Stimulated activated CD8-positive, alpha-beta memory T cell treated with anti-CD3 and anti-CD28 coated beads, Interleukin-4, amount 100 ng/mL, for 1 hour (primary cell): ENCODE measurements at places on chromosomes 1 and 21.

- DNase-seq = no peak
These were observed 167.2 kb downstream of the APP start for GRCh38 chr21:26003404-26003803.

- DNase-seq = no peak
These were observed 23.8 kb upstream of the LDLRAP1 start for GRCh38 chr1:25519624-25520023.

DNA sequence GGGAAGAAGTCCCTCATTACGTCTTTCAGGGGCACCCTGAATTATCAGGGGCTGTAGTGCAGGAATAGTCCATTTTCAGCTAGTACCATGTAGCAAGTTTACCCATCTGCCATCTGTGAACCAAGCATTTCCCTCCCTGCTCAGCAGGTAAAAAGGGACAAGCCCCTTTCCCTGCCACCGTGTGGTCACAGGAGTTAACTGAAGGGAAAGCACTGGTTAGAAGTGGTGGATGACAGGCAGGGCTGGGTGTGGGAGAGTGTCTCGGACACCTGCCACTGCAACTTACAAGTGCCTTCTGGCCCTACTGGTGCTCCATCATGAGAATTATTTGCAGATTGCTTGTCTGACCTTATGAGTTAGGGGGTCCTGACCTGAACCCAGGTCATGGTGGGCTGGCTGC, 32.0 kb upstream of the IGSF5 start:
- no peak for DNase-seq

GRCh38 chr1:45327644-45328515, 1.2 kb downstream of the HPDL start:
- DNase-seq = no peak

DNA sequence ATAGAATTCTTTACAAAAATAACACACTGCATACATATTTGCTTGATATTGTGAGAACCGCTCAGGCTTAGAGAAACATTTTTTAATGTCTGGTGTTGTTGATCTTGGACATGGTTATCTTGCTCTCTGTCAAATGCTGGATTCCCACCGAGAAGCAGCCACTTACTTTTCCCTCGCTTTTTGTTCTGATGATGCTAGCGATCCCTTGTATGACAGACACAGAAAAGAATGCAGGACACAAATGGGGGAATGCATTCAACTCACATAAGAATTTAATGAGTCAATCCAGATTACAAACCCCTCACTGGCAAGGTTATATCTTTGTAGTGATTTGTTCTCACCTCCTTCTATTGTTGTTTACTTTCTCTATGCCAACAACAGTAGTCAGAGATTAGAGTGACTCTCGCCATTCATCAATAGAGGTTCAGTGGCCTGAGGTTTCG, 76.8 kb upstream of the AKT3 start:
- no peak for DNase-seq

- DNase-seq = no peak
These were observed 33.1 kb downstream of the DHCR24 start for GRCh38 chr1:54853793-54854370.

GRCh38 chr1:201630582-201630981, 91.7 kb downstream of the NAV1 start:
- no peak for DNase-seq

GRCh38 chr1:22131875-22132486, 10.9 kb downstream of the WNT4 start:
- DNase-seq = peak; percentile 31

- no peak for DNase-seq
These were observed 81.6 kb downstream of the ST6GALNAC5 start for GRCh38 chr1:76948846-76949245.

GRCh38 chr1:51517361-51518032, 1.6 kb downstream of the EPS15 start:
- no peak for DNase-seq

- no peak for DNase-seq
These were observed 15.6 kb downstream of the SERINC2 start for GRCh38 chr1:31428436-31429221.

GRCh38 chr1:165330483-165330882, 26.0 kb downstream of the LMX1A start:
- no peak for DNase-seq

- no peak for DNase-seq
These were observed 350.5 kb downstream of the MATN1 start for GRCh38 chr1:30372792-30373433.

DNA sequence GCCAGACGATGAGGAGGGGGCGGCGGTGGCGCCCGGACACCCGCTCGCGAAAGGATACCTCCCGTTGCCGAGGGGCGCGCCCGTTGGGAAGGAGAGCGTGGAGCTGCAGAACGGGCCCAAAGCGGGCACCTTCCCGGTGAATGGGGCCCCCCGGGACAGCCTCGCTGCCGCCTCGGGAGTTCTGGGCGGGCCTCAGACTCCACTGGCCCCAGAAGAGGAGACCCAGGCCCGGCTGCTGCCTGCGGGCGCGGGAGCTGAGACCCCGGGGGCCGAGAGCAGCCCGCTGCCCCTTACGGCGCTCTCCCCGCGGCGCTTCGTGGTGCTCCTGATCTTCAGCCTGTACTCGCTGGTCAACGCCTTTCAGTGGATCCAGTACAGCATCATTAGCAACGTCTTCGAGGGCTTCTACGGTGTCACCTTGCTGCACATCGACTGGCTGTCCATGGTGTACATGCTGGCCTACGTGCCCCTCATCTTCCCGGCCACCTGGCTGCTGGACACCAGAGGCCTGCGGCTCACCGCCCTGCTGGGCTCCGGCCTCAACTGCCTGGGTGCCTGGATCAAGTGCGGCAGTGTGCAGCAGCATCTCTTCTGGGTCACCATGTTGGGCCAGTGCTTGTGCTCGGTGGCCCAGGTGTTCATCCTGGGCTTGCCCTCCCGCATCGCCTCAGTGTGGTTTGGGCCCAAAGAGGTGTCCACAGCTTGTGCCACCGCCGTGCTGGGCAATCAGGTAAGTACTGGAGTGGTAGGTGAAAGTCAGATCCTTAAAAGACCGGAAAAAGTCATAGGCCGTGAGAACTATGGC, 588 bp downstream of the FLVCR1 start:
- no peak for DNase-seq

- no peak for DNase-seq
These were observed 22.2 kb upstream of the TCEA3 start for GRCh38 chr1:23446661-23447310.

DNA sequence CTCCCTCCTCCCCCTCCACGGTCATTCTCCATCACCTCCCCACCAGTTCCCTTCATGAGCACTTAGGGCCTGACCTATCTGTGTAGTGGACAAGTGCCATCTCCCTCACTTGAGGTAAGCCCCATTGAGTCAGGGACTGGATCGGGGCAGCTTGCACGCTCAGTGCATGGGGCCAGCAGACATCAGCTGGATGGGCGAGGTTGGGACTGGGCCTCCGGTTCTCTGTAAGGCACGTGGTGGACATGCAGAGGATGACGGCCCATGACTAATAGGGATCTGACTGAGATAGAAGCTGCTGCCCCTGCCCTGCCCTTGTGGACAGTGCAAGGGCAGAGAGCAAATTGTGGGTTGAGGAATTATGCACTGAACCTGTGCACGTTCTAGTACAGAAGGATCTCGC, 120.4 kb upstream of the C1orf174 start:
- no peak for DNase-seq

- no peak for DNase-seq
These were observed 50.7 kb upstream of the SPOCD1 start for GRCh38 chr1:31866450-31867032.

DNA sequence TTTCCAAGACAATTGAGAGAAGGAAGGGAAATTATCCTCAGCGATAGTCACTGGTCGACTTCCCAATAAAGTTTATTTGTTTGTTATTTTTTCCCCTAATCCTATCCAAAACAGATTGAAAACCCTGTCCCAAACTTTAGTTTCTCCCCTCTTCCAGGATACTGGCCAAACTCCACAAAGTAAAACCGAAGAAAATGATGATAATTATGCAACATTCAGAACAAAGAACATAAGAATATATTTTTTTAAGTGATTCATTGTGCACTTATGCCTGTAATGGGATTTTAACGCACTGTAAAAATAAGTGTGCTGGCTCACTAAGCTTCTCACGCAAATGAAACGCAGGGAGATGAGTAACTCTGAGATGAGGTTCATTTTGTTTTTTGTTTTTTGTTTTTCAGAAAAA, 6.0 kb downstream of the GLIS1 start:
- no peak for DNase-seq

DNA sequence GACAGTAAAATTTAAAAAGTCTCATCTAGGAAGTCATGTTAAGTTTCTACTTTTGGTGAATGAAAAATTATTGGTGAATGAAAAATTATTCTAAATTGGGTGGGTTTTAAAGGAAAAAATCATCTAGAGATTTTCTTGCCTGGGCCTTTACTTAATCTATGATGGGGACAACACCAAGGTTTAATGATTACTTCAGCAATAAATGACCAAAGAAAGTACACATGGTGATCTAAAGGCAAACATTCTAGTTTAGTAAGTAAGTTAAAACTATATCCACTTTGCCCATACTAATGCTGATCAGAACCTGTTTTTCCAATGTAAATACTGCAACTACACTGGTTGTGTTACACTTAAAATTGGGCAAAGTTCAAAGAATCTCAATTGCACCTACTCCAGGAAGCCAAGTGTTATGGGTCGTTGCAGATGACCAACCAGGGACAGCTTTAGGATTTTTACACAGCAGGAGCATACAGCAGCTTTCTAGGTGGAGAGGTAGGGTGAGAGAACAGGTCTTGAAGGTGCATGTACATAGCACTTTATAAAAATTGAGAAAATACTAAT, 14.6 kb upstream of the RPL5 start:
- no peak for DNase-seq

- DNase-seq = no peak
These were observed 43.0 kb upstream of the AK4 start for GRCh38 chr1:65104854-65105534.

DNA sequence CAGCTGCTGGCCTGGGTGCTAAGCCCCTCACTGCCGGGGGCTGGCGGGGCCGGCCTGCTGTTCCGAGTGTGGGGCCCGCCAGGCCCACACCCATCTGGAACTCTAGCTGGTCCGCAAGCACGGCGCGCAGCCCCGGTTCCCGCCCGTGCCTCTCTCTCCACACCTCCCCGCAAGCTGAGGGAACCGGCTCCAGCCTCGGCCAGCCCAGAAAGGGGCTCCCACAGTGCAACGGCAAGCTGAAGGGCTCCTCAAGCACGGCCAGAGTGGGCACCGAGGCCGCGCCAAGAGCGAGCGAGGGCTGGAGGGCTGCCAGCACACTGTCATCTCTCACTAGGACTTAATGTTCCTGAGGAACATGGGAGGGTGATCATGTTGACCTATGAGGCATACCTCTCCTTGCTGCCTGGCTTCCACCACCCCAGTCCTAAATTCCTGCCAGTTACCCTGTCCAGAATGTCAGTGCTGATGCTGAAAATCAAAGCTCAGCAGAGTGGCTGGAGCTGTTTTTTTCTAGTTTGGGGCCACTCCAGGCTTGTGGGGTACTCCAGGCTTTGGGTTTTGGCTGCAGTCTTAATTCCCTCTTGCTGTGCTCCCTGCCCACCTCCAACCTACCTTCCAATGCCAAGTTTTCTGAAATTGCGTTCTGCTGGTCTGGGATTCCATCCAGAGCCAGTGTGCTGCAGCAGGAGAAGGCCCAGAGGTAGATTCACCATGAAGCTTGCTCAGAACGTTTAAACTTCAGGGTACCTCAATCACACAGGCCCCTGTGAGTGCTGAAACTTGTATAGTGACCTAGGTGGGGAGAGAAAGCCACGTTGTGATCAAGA, 44.2 kb upstream of the LPGAT1 start:
- no peak for DNase-seq

- no peak for DNase-seq
These were observed 20.5 kb downstream of the PRDM15 start for GRCh38 chr21:41858466-41859296.

DNA sequence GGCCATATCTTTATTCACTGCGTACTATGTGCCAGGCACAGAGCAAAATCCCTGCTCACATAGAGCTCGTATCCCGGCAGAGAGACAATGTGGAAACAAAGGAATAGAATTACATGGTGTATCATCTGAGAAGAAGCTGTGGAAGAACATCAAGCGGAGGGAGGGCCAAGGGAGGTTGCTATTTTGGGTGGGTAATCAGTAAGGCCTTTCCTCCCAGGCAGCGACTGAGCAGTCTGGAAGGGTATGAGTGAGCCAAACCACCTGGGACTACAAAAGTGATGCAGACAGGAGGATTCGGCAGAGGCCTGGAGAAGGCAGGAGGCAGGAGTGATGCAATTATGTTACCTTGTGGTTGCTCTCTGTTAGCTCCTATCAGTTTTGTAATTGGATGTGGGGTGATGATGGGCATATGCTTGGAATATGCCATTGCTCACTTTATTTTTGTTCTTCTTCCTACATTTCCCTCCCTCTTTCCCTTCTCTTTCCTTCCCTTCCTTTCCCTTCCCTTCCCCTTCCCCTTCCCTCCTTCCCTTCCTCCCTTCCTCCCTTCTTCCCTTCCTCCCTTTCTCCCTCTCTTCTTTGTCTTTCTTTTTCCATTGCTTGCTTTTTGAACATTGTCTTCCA, 172.9 kb downstream of the DISC1 start:
- no peak for DNase-seq

- no peak for DNase-seq
These were observed 22.9 kb downstream of the MEGF6 start for GRCh38 chr1:3588395-3588794.

GRCh38 chr1:25447547-25447946, 16.9 kb downstream of the MACO1 start:
- no peak for DNase-seq

DNA sequence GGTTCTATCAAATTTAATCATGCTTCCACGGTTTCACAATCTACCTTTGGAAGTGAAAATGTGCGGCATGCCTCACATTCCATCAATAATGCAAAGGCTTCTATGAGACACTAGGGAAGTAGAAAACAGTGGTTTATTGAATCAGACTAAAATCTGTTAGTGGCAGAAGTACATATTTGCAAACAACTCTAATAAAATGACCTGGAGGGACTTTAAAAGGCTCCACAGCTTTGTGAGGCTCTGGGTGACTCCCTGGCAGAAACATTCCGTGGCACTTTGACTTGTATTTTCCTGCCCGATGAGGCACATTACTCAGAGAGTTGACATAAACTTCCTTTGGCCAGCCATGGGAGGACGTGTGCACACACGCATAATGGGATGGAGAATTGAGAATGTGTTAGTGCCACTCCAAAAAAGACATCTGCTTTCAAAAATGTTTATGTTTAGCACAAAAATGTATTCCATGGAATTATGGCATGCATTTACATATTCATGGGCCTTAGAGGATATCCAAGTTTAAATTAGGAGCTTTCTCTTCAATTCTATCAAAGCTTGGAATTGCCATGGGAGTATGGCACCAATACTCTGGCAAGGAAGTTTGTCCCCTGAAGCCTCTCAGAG, 60.0 kb upstream of the SSX2IP start:
- DNase-seq = no peak

- no peak for DNase-seq
These were observed 30.2 kb downstream of the GRIK1 start for GRCh38 chr21:29909571-29909970.

DNA sequence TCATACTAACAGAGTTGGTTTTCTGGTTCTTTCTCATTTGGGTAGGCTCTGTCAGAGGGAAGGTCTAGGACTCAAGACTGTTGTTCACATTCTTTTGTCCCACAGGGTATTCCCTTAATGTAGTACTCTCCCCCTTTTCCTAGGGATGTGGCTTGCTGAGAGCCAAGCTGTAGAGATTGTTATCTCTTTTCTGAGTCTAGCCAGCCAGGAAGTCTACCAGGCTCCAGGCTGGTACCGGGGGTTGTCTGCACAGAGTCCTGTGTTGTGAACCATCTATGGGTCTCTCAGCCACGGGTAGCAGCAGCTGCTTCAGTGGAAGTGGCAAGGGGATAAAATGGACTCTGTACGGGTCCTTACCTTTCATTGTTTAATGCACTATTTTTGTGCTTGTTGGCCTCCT, 226.4 kb downstream of the LBR start:
- DNase-seq = no peak

- DNase-seq = no peak
These were observed 43.7 kb downstream of the CHAF1B start for GRCh38 chr21:36428761-36429432.
